ENCODE measurements at places on chromosomes 12 and 14. TPM values are rescaled to one million over a fixed set of nuclear protein-coding genes. Genes with fewer than 3 reads are reported as not detected.

ANG gene
- total RNA-seq, result 2.7 TPM

LRRC43 gene
- total RNA-seq, result 1.1 TPM

CAPZA3 gene
- not detected for total RNA-seq

- DNase-seq, result no peak
These were observed 64.4 kb downstream of the RGS6 start for GRCh38 chr14:71996610-71997009.

DNA sequence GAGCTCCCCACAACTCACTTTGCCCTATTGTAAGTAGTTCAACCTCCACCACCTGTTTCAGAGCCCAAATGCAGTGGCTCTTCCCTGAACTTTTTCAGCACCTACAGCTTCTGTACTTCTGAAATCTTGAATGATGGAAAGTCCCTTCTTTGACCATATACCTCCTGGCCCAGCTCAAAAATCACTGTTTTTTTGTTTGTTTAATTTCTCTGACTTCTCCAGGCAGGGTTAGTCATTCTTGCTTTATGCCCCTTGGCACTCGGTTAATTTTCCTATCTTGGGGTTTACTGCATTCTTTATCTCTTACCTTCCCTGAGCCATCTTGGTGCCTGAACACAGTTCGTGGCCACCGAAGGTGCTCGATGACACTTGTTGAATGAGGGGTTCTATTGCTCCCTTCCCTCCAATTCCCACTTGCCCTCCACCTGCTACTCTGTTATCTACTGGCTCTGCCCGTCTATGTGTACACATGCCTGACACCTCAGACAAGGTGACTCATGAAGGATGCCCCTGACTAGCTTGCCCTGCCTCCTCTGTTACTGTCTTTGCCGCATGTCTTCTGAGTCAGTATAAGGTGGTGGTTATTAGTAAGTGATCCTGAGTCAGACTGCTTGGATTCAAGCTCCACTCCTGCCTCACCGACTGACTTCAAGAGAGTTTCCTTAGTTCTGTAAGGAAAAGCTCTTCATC, 4.4 kb downstream of the AMHR2 start:
- DNase-seq, result no peak

DNA sequence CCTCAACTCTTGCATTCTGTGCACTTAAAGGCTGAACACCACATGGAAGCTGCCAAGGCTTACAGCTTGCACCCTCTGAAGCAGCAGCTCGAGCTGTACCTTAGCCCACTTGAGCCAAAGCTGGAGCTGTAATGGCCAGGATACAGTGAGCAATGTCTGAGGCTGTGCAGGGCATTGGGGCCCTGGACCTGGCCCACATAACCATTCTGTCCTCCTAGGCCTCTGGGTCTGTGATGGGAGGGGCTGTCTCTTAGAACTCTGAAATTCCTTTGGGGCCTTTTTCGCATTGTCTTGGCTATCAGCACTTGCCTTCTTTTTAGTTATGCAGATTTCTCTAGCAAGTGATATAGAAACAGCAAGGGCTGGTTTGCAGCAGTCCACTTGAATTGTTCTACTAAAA, 303.8 kb upstream of the CLEC14A start:
- DNase-seq, result no peak

- no peak for DNase-seq
These were observed 292.3 kb downstream of the RAD51B start for GRCh38 chr14:68111853-68112270.

DNA sequence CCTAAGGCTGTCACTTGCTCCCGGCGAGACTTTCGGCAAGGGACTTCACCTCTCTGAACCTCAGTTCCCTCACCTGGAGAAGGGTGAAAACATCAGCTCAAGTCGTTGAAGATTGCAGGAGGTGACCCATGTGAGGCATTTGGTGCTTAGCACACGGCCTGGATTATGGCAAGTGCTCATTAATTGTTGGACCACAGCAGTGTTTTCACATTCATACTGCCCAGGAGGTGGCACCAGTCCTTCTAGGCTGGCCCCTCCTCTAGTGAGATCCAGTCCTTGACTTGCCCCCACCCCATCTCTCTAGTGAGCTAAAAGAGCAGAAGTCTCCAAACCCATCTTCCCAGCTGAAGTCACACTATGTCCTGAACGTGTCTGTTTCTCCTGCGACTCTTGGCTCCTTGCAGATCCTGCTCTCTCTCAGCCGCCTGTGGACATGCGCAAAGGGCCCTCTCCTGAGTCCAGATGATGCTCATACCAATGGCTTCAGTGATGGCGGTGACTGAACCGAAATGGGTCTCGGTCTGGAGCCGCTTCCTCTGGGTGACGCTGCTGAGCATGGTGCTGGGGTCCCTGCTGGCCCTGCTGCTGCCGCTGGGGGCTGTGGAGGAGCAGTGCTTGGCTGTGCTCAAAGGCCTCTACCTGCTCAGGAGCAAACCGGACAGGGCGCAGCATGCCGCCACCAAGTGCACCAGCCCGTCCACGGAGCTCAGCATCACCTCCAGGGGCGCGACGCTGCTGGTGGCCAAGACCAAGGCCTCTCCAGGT, 1.6 kb downstream of the FICD start:
- no peak for DNase-seq

GRCh38 chr12:82857911-82858533, 171.3 kb downstream of the TMTC2 start:
- no peak for DNase-seq

DNA sequence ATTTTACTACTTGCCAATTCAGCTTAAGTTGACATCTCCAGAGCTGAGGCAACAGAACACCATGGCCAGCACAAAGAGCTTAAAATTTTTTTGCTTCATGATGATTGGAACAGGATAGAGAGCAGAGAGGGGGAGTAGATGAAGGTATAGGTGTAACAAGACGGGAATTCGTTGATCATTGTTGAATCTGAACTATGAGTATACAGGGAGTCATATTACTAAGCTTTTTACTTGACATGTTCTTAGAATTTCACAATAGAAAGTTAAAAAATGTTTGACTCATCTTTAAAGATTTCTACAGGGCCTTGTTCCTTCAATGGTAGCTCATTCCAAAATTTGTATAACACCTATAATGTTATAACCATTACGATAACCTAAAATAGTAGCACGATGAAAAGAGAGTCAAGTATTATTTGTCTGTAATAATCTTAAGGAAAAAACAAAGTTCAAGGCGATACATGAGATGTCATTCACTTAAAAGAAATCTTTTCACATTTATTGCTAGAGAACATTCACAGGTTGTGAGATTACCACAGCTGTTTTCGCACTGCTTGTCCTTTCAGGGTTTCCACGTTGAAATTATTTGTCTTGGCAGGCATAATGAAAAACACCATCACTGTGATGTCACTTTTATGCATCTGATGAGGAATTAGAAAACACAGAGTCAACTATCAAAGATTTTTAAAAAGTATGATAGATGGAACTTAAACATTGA, 33.9 kb downstream of the SPX start:
- DNase-seq, result no peak

All from hematopoietic multipotent progenitor cell (in vitro differentiated cells).